CD8-positive, alpha-beta memory T cell (primary cell): ENCODE measurements at places on chromosomes 5 and 9. TPM values are rescaled to one million over a fixed set of nuclear protein-coding genes. Genes with fewer than 3 reads are reported as not detected.
A peak's percentile ranks its signal among the peaks of the same experiment; 100 is the strongest.

ACOT12 gene
- total RNA-seq, result not detected

GRCh38 chr5:180173198-180173544, 35.8 kb downstream of the RASGEF1C start:
- H3K4me1 ChIP-seq, result no peaks in the 10 kb centered on the region
- no peaks in the 10 kb centered on the region for H3K36me3 ChIP-seq
- no peaks in the 10 kb centered on the region for H3K27me3 ChIP-seq
- H3K27ac ChIP-seq, result no peak overlapping the region
- DNase-seq, result no peak

ANKDD1B gene
- not detected for total RNA-seq

DNA sequence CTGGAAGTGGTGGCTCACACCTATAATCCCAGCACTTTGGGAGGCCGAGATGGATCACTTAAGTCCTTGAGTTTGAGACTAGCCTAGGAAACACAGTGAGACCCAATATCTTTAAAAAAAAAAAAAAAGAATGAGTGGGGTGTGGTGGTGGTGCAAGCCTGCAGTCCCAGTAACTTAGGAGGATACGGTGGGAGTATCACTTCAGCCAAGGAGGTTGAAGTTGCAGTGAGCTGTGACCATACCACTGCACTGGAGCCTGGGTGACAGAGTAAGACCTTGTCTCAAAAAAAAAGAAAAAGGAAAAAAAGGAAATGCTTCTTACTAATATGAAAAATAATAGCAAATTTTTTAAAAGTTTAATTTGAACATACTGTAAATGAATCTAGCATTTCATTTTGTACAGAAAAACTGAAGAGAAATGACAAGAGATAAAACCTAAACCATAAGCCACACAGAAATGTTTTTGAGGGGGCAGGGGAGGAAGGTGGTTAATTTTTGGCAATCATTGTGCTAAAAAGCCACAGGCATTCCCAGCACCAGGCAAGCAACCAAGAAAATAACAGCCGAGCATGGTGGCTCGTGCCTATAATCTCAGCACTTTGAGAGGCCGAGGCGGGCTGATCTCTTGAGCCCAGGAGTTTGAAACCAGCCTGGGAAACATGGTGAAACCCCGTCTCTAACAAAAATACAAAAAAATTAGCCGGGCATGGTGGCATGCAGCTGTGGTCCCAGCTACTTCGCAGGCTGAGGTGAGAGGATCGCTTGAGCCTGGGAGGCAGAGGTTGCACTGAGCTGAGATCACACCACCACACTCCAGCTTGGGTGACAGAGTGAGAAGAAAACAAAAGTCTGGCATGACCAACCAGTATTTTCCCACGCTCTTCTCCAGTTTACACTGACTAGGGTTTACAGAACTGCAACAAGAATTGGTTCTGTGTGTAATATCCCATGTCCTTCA, 114.5 kb upstream of the NR5A1 start:
- H3K4me3 ChIP-seq, result no peak overlapping the region
- no peak overlapping the region for H3K27ac ChIP-seq
- DNase-seq, result no peak
- no peaks in the 10 kb centered on the region for H3K4me1 ChIP-seq
- H3K27me3 ChIP-seq, result no peaks in the 10 kb centered on the region
- H3K36me3 ChIP-seq, result no peaks in the 10 kb centered on the region

ANKRD55 gene
- not detected for total RNA-seq

TCERG1 gene
- total RNA-seq, result 110 TPM

DNA sequence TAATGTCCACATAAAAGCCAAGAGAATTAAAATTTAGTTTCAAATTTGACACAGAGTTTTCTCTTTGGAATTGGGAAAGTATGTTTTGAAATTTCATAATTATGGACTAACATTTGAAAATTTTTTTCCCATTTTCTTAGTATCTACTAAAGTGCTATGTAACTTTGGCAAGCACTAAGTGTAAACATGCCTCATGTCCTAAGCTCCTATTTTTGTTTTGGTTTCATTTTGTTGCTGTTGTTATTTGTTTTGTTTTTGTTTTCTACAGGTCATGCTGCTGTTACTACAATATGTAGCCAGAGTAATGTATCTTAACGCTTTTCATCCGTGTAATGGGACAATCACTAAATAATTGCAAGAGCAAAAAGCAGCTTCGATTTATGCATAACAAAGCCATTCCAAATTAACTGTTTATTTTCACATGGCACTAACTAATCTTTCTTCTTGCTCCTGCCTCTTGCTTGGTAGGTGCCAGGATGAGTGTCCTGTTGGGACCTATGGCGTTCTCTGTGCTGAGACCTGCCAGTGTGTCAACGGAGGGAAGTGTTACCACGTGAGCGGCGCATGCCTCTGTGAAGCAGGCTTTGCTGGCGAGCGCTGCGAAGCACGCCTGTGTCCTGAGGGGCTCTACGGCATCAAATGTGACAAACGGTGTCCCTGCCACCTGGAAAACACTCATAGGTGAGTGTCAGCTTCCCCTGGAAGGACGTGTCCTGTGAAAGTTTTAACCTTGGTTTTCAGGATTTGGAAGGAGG, 107.3 kb upstream of the PRRC1 start:
- H3K27ac ChIP-seq, result no peak overlapping the region
- no peaks in the 10 kb centered on the region for H3K4me1 ChIP-seq
- no peak for DNase-seq
- H3K36me3 ChIP-seq, result no peaks in the 10 kb centered on the region

DNA sequence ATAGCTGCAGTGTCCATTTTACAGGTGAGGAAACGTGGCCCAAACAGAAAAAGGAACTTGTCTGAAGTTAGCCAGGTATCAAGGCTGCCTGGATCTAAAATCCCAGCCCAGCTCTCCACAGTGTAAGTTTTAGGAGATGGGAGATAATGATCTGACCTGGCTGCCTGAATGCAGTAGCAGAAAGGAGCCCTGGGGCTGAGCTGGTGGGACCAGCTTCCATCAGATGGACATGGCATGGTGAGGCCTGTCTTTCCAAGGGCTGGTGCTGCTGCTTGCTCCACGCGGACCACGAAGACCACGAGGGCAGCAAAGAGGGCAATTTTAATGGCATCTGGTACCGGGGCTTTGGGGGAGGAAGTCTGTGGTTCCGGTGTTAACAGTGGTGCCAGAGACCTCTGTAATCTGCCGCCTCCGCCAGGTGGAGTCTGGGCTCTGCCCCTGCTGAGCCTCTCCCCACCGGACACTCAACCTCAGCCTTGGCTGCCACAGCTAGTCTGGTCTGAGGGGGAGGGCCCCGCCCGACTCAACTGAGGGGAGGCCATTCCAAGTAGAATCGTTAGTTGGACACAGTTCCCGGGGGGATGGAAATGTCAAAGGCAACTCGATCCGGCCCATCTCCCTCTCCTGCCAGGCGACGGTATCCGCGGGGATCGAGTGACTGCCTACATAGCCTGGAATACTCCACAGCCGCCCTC, 650 bp downstream of the MYORG start:
- H3K4me1 ChIP-seq, result peaks cover 35% of the 10 kb centered on the region
- H3K4me3 ChIP-seq, result peak overlapping the region; percentile 74
- peak overlapping the region; percentile 64 for H3K27ac ChIP-seq
- no peaks in the 10 kb centered on the region for H3K36me3 ChIP-seq
- no peaks in the 10 kb centered on the region for H3K27me3 ChIP-seq
- peak; percentile 40 for DNase-seq

GRCh38 chr5:174239718-174240117, 194.2 kb downstream of the NSG2 start:
- no peaks in the 10 kb centered on the region for H3K36me3 ChIP-seq
- no peak for DNase-seq
- no peak overlapping the region for H3K4me3 ChIP-seq
- H3K4me1 ChIP-seq, result no peaks in the 10 kb centered on the region
- H3K27me3 ChIP-seq, result no peaks in the 10 kb centered on the region

DNA sequence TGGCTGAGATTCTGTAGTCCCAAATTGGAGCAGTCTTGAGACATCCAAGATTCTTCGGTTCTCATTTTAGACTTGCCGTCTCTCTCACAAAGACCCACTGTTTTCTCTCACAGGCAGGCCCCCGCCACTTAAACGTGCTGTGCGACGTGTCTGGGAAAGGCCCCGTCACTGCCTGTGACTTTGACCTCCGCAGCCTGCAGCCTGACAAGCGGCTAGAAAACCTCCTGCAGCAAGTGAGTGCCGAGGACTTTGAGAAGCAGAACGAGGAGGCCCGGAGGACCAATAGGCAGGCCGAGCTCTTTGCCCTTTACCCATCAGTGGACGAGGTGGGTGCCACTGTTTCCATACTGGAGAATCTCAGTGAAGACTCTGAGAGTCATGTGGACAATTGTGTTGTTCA, 97.2 kb downstream of the DOCK8 start:
- H3K36me3 ChIP-seq, result peaks cover 58% of the 10 kb centered on the region
- H3K27me3 ChIP-seq, result no peaks in the 10 kb centered on the region
- no peaks in the 10 kb centered on the region for H3K4me1 ChIP-seq
- no peak overlapping the region for H3K4me3 ChIP-seq
- DNase-seq, result no peak

- no peaks in the 10 kb centered on the region for H3K4me1 ChIP-seq
- no peaks in the 10 kb centered on the region for H3K36me3 ChIP-seq
- no peak within 1 kb of the TSS for H3K4me3 ChIP-seq
- no peak within 1 kb of the TSS for H3K27ac ChIP-seq
These were observed at the start of gene PCDHGA3 for GRCh38 chr5:141343242-141343952. PCDHGA3 (plus strand) TSS chr5:141343829; CDS start chr5:141344034, 205 bp downstream.

ADRA1B gene
- not detected for total RNA-seq
